ENCODE measurements at places on chromosomes 3 and 15.
A peak's percentile ranks its signal among the peaks of the same experiment; 100 is the strongest.

- DNase-seq, result no peak
Observed at GRCh38 chr3:140950144-140950543, 8.5 kb downstream of the SLC25A36 start.

DNA sequence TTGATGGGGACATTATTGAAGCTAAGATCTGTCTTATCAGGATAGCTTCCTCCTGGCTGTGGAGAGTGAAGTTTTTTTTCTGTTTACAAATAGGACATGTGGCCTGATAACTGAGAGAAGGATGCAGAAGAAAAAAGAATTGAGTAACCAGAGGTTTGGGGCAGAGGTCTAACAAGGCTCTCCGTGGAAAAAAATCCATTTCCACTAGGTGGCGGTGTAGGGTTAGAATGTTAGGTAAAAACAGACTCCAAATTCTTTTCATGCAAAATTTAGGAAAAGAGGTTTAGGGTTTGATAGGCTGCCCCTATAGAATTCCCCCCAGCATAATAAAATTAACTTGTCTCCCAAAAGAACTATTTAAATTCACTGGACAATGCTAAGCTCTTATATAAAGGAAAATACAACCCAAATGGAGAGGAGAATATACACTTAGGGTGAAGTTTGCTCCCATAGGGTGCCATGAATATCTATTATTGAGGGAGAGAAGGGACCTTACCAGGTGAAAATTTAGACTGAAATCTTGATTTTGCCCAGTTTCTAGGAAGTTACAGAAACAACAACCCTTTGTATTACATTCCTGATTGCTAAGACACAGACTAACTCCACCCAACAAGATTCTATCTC lies 1560.4 kb downstream of the OTOL1 start:
- peak; percentile 46 for DNase-seq

DNA sequence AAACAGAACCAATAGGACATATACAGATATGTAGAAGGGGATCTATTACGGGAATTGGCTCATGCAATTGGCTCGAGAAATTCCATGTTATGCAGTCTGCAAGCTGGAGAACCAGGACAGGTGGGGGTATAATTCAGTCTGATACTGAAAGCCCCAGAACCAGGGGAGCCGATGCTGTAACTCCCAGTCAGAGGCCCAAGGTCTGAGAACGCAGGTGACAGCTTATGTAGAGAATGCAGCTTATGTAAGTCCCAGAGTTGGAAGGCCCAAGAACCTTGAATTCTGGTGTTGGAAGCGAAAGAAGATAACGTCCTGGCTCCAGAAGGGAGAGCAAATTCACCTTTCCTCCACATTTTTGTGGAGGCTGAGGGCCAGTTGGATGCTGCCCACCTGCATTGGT lies 62.7 kb downstream of the CCNL1 start:
- DNase-seq, result no peak

DNA sequence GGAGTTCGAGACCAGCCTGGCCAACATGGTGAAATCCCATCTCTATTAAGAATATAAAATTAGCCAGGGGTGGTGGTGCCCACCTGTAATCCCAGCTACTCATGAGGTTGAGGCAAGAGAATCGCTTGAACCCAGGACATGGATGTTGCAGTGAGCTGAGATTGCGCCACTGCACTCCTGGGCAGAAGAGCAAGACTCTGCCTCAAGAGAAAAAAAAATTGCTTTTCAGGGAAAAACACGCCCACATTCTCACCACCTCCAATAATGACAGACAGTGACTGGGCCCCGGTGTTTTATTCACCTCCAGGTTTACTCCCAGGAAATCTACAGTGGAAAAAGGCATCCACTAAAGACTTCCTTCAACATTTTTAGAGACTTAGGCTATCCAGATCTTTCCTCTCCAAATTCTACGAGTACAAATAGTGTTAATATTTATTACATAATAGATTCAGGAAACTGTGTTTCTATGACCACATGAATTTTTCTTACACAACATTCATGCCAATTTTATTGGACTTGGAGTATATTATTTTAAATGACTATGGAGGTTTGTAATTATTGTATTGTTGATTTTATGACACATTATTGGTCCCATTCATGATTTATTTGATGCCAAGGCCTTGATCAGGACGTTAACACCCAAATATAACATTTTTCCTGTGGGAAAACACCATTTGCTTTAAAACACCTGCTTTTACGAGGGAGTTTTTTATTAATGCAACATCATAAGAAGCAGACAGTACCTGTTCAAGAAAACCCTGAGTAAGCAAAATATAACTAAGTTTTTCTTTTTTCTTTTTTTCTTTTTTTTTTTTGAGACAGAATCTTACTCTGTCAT lies 26.6 kb downstream of the IGF2BP2 start:
- DNase-seq, result peak; percentile 21

DNA sequence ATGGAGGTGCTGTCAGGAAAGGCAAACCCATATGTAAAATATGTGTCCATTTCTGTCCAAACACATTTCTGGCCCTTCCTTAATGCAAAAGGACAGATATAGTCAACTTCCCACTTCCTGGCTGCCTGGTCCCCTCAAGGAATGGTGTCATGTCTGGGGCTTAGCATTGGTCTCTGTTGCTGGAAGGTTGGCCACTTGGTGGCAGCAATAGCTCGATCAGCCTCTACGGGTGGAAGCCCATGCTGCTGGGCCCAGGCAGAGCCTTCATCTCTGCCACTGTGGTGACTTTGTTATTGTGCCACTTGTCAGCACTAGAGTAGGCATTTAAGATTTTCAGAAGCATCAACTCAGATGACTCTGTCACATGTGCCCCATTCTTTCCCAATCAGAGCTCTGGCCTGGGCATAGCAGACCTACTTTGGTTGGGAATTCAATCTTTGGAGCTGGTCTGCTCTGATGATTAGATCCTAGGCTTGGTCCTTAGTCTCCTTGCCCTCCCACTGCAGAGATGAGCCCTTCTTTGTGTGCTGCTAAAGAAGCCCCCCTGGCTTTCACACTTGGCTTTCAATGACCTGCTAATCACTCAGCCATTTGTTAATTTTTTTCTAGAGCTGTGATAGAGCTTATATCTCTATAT lies 51.0 kb upstream of the SPSB4 start:
- peak; percentile 67 for DNase-seq

GRCh38 chr15:47258521-47258920 lies 458.8 kb upstream of the SEMA6D start:
- DNase-seq, result no peak

- DNase-seq, result no peak
Observed at GRCh38 chr3:147301781-147302180, 104.6 kb downstream of the ZIC4 start.

GRCh38 chr15:83899670-83900069 lies 245.7 kb downstream of the ADAMTSL3 start:
- DNase-seq, result no peak

- no peak for DNase-seq
Observed at GRCh38 chr15:80386151-80386550, 18.0 kb upstream of the ARNT2 start.

GRCh38 chr3:24640330-24640877 lies 145.8 kb upstream of the THRB start:
- peak; percentile 45 for DNase-seq

GRCh38 chr15:62658498-62658897 lies 384.0 kb upstream of the TPM1 start:
- DNase-seq, result peak; percentile 89

GRCh38 chr3:189710620-189711402 lies 79.6 kb downstream of the TP63 start:
- DNase-seq, result peak; percentile 30

All from inflammatory macrophage treated with lipopolysaccharide for 4 hours (primary cell).